ENCODE measurements at places on chromosomes 4 and X.

GRCh38 chr4:120491481-120491880 lies 424.8 kb upstream of the MAD2L1 start:
- no peak for DNase-seq

DNA sequence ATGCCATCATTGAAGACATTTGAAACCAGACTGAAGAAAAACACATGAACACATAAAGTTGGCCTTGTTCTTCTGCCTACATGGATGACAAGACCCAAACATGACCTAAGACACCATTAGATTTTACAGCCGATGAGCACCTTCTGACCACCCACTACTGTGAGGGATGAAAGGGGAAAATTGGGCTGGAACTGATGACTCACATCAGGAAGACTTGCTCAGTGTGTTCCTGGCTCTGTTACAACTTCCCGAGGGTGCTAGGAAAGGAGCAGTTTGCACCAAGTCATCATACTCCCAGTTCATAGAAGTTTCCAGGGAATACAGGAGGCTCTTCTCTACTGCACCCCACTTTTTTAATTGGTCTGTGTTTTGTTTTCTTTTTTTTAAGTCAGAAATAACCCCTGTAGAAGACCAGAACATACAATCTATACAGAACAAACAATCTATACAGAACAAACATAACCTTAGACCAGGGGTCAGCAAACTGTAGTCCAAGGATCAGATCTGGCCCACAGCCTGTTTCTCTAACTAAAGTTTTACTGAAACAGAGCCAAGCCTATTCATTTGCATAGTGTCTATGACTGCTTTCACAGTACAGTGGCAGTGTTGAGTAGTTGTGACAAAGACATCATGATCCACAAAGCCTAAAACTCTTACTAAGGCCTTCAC lies 25.3 kb downstream of the BTC start:
- peak; percentile 7 for DNase-seq

DNA sequence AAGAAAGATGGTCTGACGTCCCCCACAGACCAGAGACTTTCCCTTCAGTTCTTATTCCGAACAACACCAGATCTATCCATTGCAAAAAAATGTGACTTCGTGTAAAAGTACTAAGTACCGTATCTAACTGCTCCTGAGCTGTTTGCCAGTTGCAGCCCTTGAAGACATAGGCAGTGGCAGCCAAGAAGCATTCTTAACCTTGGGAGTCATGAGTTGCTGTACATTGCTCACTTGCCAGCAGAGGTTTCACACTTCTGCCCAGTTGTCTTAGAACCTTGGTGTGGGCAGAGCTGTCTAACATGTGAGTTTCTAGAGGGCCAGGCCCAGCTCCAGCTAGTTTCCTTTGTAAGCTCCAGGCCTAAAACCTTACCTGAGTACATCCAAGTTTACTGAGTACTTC lies 10.5 kb upstream of the CHRDL1 start:
- DNase-seq: no peak

- DNase-seq: no peak
Observed at GRCh38 chr4:112083587-112084347, 61.5 kb upstream of the FAM241A start.

- DNase-seq: peak; percentile 83
Observed at GRCh38 chr4:8428288-8429097, 12.0 kb downstream of the ACOX3 start.

DNA sequence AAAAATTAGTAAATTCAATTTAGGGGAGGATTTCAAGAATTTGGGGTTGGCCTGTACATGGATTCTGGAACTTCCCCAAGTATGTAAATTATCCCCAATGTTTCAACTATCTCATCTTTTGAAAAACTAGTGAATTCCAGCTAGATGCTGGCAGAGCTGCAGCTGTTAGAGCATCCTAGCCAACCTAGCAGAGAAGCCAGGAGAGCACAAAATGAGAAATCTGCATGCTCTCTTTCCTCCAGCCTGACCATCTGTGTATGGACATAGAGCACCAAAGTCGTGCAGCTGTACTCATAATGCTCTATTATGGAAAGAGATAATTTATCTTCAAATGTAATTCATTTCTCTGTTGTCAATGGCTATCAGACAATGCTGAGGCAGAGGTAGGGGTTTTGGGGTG lies 1217.7 kb downstream of the PCDH19 start:
- DNase-seq: no peak

- DNase-seq: no peak
Observed at GRCh38 chr4:124227981-124228380, 484.6 kb downstream of the ANKRD50 start.

GRCh38 chrX:101595739-101596419 lies 21.9 kb downstream of the ARMCX6 start:
- peak; percentile 83 for DNase-seq

DNA sequence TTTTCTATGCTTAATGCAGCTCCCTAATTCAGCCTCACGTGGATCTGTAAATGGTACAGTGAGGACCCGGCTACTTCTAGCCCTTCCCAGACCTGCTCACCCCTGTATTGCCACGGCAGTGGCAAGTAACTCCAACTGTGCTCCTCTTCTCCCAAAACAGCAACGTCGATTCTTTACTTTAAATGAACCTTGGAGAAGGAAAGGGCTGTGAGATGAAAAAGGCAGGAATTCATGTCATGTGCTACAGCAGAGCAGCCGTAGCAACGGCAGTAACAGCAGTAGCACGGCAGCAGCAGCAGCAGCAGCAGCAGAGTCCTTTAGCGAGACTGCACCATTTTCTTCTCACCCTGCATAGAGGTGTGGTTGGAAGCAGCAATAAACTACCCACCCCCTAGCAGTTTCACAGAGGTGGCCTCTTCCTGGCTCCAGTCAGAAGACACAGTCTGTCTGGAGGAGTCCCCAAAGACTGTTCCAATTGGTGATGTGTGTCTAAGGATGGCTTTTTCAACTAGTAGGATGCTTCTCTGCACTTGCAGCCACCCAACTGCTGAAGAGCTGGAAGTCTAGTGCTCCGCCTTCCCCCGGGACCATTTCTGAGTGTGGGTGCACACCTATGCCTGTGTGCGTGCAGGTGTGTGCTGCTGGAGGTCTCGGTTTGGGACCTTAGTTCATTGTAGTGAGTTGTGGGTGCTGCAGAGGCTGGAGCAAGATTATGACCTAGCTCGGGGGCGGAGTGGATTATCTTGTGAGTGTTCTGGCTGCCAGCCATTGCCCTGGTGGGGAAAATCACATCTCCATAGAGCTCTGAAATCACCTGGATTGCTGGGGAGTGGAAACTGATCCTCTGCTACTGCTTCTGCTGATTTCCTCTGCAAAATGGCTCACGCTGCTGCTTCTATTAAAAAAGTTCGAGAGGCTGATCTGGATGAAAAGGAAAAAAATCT lies 67.2 kb downstream of the ANK2 start:
- DNase-seq: peak; percentile 45

GRCh38 chr4:123568936-123569335 lies 172.3 kb downstream of the SPRY1 start:
- no peak for DNase-seq

GRCh38 chrX:140661643-140662042 lies 47.9 kb upstream of the LINC00632 start:
- DNase-seq: no peak

- peak; percentile 36 for DNase-seq
Observed at GRCh38 chr4:130359542-130359941, 1263.6 kb downstream of the C4orf33 start.

DNA sequence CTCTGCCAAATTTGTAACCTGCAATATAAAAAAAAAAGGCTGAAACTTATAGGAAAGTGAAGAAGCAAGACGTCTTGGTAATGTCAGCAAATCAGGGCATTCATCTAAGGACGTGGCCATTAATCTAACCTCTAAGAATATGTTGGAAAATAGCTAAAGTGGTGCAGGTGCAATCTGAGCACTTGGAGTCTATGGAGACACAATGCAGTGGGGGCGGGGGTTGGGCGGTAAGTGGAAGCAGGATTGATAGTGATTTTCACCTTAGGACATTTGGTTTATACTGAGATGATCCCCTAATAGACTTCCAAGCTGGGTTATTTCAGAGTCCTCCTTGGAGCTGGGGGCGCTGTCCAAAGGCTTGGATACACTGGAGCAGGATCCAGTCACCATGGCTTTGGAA lies 283.4 kb downstream of the EPHA5 start:
- no peak for DNase-seq

GRCh38 chr4:155943605-155944291 lies 9.9 kb downstream of the CTSO start:
- no peak for DNase-seq

DNA sequence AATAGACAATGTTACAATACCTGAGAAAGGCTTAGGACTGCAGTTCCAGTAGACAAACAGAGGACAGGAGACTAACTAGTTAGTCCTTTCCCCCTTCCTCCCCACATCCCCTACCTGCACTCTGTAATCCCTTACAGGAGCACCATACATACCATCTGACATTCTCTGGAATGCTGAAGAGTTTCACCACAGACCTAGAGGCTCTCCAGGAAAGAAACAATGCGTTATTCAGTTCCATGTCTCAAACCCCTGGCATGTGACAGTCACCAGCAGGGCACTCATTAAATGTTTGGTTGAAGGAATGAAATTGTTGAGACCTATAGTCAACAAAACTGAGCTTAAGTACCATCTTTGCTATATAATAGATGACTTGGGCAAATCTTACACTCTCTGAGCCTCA lies 100.2 kb upstream of the USP38 start:
- DNase-seq: no peak

DNA sequence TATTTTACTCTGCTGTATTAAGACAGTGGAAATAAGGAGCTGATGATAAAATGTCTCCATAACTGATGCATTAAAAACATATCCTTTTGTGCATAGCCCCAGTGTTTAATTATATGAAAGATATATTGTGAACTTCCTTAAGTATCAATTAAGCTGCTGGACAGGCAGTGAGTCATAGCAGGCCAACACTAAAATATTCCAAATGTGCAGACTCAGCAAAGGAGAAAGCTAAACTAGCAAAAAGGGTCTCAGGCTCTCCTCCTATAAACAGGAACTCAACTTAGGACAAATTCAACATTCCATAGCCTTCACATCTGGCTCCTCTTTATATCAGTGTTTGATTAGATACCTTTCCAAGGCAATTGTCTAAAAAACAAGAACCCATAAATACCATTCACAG lies 15.6 kb downstream of the TNMD start:
- no peak for DNase-seq

DNA sequence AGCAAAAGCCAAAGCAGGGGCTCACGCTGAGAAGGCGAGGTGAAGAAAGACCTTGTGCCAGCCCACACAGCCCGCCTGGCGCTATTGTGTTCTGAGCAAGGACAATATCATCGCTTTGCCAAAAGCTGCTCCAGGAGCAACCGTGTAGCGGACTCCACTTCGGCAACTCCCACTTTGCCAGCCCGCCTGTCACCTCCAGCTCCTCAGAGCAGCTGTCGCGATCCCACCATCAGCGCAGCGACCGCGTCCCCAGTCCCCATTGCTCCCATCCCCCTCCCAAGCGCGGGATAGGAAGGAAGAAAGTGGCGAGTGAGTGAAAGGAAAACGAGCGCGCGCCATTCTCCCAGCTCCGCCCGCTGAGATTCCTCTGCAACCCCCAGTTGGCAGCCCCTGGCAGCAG lies 759 bp downstream of the ZC4H2 start:
- peak; percentile 24 for DNase-seq

DNA sequence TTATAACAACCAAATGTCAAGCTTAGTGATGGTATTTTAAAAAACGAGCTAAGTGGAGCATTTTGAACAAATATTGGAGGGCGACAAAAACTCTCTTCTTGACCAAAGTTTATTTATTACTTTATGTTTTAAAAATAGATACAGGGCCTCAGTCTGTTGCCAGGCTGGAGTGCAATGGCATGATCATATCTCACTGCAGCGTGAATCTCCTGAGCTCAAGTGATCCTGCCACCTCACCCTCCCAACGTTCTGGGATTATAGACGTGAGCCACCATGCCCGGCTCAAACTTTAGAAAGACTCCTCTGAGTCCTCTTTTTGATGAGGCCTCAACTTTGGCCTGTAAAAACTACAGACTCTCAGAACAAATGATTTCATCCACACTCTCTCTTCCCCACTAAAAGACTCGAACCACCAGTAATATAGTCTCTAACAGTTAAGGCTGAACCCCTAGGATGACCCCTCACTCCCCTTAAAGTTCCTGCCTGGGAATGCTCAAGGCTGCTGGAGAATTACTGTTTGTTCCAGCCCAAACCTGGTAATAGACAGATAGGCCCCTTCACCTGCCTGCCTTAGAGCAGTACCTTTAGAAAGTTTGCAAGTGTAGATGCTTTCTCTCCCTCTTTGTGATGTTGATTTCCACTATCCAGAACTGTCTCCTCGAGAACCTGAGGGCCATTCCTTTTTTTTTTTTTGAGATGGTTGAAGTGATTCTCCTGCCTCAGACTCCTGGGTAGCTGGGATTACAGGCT lies 55.3 kb upstream of the HPSE start:
- DNase-seq: no peak

DNA sequence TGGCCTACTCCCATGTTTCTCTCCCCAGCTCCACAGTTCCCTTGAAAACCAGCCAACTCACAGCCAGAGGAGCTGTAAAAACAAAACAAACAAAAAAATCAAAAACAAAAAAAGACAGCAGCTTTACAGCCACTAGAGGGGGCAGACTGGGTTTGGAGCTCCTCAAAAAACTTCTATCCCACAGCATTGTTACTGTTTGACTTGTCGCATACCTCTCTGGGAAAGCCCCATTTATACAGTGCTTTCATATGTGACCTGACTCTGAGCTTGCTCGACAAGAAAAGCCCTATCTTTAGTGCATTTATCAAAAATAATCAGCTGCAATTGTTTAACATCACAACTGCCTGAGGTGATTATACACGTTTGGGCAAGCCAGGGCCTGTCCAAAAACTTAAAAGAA lies 21.6 kb downstream of the TSPAN6 start:
- DNase-seq: peak; percentile 11

DNA sequence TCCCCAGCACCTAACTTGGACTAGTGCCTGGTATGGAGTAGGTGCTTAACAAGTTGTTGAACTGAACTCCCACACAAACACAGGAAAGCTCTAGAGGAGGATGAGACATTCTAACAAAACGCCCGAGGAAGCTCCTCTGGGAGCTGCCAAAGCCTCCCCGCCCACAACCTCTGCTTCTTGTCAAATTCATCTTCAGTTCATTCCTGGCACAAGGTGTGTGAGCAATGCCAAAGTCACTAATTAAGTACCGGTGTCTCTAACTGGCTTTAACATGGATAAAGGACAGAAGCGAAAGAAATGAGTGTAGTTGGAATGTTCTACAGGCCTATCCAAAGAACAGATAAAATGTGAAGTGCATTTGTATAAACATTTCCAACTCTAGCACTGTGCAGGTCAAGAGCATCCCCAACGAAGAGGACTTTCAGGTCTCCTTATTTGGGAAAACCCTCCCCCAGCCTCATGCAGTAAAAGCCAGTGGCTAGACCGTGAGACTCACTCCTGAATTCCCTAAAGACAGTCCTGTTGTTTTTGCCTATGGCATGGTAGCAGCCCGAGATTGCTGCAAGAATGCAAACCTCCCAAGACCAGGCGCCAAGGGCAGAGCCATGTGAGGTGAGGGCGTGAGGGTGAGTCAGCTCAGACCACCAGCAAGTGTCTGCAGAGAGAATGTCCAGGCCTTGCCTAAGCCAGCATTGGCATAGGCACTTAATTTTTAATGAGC lies 72.2 kb upstream of the KLF3 start:
- no peak for DNase-seq

GRCh38 chr4:84750260-84750959 lies 167.5 kb downstream of the CDS1 start:
- DNase-seq: peak; percentile 47

All from spinal cord (tissue), 10 donors.